Activated CD8-positive, alpha-beta memory T cell treated with anti-CD3 and anti-CD28 coated beads for 1 hour (primary cell): ENCODE measurements at places on chromosomes 4 and X.
A peak's percentile ranks its signal among the peaks of the same experiment; 100 is the strongest.

GRCh38 chr4:101227715-101228114 is 119.6 kb downstream of the PPP3CA start:
- no peak for DNase-seq

DNA sequence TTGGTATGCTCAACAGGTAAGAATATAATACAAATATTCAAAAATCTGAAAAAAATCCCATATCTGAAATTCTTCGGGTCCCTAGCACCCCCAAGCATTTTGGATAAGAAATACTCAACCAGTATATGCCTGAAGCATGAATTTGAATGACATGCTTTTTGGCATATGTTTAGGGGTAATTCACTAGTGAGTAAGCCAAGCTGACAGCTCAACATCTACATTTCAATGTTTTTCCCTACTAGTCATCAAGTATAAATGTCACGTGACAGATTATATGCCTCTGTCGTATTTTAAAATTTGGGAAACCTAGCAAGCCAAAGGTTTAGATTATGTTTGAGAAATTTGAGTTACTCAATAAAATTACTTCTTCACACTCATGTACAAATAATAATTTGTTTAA is 125.1 kb downstream of the FGF16 start:
- no peak for DNase-seq

- DNase-seq, result no peak
Observed at GRCh38 chr4:146486565-146486964, 35.2 kb downstream of the SLC10A7 start.

- no peak for DNase-seq
Observed at GRCh38 chr4:79233820-79234219, 92.0 kb downstream of the NAA11 start.

DNA sequence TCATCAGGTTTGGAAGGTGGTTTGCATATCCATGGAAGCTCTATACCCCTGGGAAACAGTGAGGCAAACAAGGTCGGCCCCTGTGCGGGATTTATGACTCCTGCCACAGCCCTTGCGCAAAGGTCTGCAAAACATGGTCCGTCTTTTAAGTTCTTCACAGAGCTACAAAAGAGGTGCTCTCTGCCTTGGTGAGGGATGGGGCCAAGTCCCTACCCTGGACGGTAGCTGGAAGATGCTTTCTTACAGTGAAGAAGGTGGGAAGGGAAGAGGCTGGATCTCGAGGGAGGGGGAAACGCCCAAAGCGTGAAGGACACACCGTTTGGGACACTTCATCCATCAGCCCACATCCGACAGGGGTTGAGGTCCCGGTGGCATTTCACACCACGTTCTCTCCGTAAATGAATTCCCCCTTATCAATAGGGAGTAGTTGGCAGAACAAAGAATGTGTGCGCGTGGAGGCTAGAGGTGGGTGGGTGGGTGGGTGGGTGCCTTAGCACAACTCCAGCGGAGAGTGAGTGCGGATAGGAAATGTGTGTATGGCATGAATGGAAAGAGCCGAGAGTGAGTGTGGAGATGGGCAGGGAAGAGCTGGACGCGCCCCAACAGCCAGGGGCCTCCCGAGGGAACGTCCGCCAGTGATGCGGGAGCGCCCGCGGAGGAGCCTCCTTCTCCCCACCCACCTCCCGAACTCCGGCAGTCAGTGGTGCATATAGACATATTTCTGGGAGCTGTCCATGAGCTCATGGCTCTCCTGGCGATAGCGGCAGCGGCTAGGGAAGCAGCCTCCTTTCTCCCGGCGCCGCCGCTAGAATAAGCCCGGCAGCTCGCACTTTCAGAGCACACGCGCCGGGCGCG is 68.3 kb downstream of the LARP7 start:
- DNase-seq, result no peak

- DNase-seq, result no peak
Observed at GRCh38 chr4:140702096-140702757, 54.0 kb downstream of the TBC1D9 start.

- no peak for DNase-seq
Observed at GRCh38 chr4:186726426-186727168, 2.9 kb upstream of the FAT1 start.

- no peak for DNase-seq
Observed at GRCh38 chrX:50721764-50722521, 92.1 kb downstream of the SHROOM4 start.

DNA sequence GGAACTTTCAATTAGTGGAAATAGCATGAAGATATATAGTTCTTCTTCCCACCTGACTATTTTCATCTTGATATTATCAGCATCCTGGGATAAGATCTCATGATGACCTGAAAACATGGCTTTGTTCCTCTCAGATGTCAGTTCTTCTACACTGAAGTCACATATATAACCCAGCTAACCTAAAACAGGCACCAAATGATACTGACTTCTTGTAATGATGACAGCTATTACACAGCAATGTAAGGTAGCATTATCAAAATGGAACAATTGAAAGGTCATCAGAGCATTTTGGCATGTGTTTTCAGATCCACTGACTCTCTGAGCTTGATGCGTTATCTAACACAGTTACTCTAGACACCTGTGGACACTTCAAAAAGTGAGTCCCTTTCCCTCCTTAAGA is 469.9 kb downstream of the INPP4B start:
- DNase-seq, result no peak

DNA sequence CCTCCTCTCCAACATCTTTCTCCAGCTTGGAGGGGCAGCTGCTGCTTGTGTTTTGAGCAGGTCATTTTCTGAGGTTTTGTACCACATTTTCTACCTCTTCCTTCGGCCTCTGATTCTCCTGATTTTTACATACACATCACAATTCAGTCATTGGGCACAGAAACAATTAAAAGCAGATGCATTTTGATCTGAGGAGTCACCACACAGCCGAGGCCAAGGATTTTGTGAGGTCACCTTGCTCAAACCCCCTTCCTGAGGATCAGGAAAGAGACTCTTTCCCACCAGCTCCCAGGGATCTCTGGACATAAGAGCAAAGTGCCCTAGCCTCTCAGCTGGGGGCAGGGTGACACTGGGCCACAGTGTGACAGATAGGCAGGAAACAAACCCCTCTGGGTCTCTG is 5.4 kb upstream of the FATE1 start:
- no peak for DNase-seq

DNA sequence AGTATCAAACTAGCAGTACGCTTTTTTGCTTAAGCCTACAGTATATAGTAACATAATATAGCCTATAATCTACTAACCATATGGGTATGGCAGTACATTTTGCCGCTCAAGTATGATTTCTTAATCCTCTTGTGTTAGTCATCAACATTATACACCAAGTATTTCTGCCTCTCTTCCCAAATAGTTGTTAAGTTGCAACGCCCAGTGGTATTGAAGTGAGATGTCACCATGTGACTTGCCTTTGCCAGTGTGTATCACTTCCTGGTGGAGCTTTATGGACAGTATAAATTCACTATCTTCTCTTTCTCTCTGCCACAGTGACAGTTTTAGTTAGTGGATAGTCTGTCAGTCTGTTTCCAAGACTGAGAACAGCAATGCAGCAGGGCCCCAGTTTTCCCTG is 535.5 kb downstream of the PDHA2 start:
- DNase-seq, result no peak

DNA sequence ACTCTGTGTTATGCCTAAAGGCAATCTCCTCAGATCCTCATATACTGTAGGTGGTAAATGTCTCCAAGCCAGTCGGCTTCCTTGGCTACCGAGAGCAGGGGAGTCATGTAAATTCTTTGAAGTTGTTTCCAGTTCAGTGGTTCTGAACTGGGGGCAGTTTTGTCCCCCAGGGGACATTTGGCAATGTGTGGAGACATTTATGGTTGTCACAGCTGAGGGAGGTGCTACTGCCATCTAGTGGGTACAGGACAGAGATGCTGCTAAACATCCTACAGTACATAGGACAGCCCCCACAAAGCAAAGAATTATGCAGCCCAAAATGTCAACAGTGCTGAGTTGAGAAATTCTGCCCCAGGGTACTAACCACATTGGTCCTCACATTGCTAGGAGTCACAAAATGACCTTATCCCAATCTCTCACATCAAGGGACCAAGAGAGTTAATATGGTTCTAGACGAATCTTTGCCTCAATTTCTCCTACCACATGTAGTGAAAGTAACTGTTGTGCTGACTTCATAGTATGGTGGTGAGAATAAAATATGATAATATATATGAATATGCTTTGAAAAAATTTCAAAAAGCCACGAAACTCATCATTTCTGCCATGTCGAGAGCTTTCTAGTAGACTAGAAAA is 104.4 kb upstream of the ARHGAP24 start:
- no peak for DNase-seq

GRCh38 chrX:11908371-11908770 is 150.3 kb downstream of the MSL3 start:
- no peak for DNase-seq

DNA sequence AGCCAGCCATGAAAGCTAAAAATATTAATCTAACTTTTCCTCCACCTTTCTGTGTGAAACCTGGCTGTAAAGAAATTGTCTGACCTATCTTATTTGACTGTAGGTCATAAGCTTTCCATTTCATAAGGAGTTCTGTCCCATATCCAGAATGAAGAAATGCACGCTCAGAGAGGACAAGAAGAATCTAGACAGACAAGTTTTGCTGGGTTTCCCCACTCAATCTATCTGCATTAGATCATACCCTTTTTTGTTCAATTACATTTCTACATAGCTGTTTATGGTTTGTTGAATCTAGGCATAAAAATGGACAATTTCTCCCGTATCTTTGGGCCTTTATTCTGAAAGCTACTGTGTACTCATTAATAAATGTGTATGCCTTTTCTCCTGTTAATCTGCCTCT is 1495.1 kb downstream of the C4orf33 start:
- no peak for DNase-seq

- no peak for DNase-seq
Observed at GRCh38 chr4:168304744-168305459, 13.7 kb downstream of the DDX60 start.

- DNase-seq, result peak; percentile 80
Observed at GRCh38 chrX:77894921-77895886, at the start of gene MAGT1. Gene MAGT1 (minus strand): TSS chrX:77895435. CDS start chrX:77895410, 25 bp downstream.

- DNase-seq, result peak; percentile 7
Observed at GRCh38 chrX:71178908-71179307, 34.3 kb downstream of the NLGN3 start.

DNA sequence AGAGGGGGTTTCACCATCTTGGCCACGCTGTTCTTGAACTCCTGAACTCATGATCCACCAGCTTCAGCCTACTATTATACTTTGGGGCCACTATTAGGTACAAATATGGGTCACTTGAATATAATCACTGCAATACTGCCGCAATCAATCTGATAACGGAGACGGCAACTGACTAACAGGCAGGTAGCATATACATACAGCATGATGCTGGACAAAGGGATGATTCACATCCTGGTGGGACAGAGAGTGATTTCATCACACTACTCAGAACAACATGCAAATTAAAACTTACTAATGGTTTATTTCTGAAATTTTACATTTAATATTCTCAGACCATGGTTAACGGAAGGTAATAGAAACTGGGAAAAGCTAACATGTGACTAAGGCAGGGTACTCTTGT is 10.9 kb downstream of the LRBA start:
- DNase-seq, result no peak

- DNase-seq, result no peak
Observed at GRCh38 chrX:69282893-69283690, 117.8 kb upstream of the PJA1 start.
